H1 (cell line): ENCODE measurements at places on chromosomes 7 and 10.

GRCh38 chr10:23448323-23448722 lies 9.4 kb downstream of the OTUD1 start:
- no peak for DNase-seq
- no peak overlapping the region for H3K27ac ChIP-seq
- no peaks in the 10 kb centered on the region for H3K4me1 ChIP-seq
- no peaks in the 10 kb centered on the region for H3K36me3 ChIP-seq

GRCh38 chr10:91607646-91608403 lies 25.0 kb downstream of the PPP1R3C start:
- H3K4me3 ChIP-seq = no peak overlapping the region
- DNase-seq = peak; percentile 4
- no peaks in the 10 kb centered on the region for H3K4me1 ChIP-seq
- H3K27me3 ChIP-seq = no peaks in the 10 kb centered on the region

GRCh38 chr7:16626388-16626787 lies 19.2 kb downstream of the ANKMY2 start:
- H3K4me1 ChIP-seq = no peaks in the 10 kb centered on the region; the same call in 1 of the 2 replicates
- no peak overlapping the region for H3K4me3 ChIP-seq
- no peaks in the 10 kb centered on the region; the same call in 1 of the 2 replicates for H3K36me3 ChIP-seq
- H3K27ac ChIP-seq = no peak overlapping the region
- no peak for DNase-seq

GRCh38 chr10:70578371-70578947 lies 24.1 kb downstream of the PRF1 start:
- no peak overlapping the region for H3K4me3 ChIP-seq
- no peak overlapping the region for H3K27ac ChIP-seq
- no peaks in the 10 kb centered on the region for H3K4me1 ChIP-seq
- H3K27me3 ChIP-seq = no peaks in the 10 kb centered on the region
- DNase-seq = no peak

DNA sequence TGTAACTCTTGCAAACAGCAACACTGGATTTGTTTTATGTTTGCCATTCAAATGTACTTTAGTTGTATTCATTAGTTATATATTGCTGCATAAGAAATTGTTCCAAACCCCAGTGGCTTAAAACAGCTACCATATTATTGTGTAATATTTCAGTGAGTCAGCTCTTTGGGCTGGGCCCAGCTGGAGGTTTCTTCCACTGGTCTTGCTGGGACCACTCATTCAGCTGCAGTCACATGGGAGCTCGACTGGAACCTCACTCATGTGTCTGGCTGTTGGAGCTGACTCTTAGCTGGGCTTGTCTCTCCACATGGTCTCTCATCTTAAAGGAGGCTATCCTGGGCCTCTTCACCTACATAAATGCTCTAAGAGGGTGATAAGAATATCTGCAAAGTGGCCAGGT lies 23.2 kb upstream of the PIP4K2A start:
- H3K4me1 ChIP-seq = no peaks in the 10 kb centered on the region
- DNase-seq = no peak
- H3K36me3 ChIP-seq = no peaks in the 10 kb centered on the region

DNA sequence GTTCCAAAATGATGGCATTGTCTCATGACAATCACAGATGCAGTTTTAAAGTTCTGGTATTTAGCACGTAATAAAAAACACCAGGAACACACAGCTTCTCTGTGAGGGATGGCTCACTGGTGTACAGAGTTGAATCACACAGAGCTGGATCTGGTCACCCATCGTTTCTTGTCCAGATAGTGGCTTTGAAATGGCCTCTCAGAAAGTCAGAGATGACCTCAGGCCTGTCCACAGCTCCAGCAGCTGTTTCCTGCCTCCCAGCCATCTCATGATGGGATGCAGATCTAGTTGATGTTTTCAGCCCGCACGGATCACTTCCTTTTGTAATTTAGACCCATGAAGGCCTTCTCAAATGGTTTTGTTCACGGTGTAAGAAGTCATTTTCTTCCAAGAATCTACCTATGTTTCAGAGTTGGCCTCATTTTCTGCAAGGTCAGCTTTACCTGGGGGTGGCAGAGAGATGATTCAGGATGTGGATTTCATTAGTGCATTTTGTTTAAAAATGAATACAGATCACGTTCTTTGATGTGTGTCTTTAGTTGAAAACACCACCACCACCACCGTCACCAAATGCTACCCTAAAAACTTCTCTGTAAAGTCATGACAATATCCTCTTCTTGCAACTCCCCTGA lies 166.2 kb downstream of the SNX10 start:
- no peaks in the 10 kb centered on the region for H3K36me3 ChIP-seq
- no peak for DNase-seq
- no peaks in the 10 kb centered on the region for H3K4me1 ChIP-seq
- H3K4me3 ChIP-seq = no peak overlapping the region
- H3K27me3 ChIP-seq = no peaks in the 10 kb centered on the region

DNA sequence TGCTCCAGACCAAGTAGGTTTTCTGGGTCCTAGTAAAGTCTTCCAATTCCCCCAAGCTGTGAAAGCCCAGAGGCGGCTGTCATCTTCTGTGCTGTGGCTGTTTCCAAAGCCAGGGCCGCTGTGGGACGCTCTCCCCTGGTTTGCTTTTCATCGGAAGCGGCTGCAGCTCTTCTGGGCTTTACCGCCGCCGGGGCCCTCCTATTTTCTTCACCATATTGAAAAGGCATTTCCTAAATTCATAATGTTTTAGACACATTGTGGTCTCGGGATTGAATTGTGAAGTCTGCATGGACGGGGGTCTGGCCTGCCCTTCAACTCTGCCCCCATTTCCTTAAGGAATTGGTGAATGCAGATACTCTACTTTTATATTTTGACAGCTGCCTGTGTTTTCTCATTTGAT lies 551.4 kb upstream of the MGMT start:
- no peak overlapping the region for H3K4me3 ChIP-seq
- no peaks in the 10 kb centered on the region for H3K36me3 ChIP-seq
- no peak for DNase-seq
- H3K27me3 ChIP-seq = no peaks in the 10 kb centered on the region
- H3K4me1 ChIP-seq = no peaks in the 10 kb centered on the region

- H3K4me3 ChIP-seq = peak overlapping the region; percentile 34; the same call in 1 of the 2 replicates
- DNase-seq = no peak
- peaks cover 100% of the 10 kb centered on the region for H3K27me3 ChIP-seq
- no peak overlapping the region for H3K27ac ChIP-seq
- no peaks in the 10 kb centered on the region for H3K36me3 ChIP-seq
These were observed 3.8 kb downstream of the NKX2-3 start for GRCh38 chr10:99536338-99537085.

DNA sequence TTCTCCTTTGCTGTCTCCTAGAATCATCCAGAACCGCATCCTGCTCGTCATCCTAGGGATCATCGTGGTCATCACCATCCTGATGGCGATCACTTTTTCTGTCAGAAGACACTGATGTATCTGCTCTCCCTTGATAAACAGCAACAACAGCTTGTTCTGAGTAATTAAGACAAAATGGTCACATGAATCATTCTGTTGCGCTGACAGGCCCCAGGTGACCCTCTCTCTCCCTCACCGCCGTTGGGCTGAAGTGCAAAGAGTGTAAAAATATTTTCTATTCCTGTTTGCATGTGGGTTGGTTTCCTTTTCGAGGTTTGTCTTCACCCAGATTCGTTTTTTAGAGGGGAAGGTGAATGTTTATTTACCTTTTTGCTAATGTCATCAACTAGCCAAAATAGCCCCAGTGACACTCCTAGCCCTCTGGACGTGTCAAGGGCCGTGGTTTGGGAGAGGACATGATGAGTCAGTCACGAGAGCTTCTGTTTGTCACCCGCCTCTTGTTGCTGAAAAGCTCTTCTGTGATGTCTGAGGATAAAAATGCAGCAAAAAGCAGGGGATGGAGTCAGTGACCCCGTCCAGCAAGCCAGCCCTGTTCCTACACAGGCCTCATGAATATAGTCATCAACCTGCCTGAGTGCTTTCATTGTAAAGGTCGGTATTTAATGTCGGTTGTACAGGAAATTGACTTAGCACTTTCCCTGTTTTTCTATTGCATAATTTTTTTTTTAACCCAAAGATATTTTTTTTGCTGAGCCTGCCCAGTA lies 134.6 kb upstream of the TCF7L2 start:
- H3K27ac ChIP-seq = no peak overlapping the region
- no peak for DNase-seq
- no peaks in the 10 kb centered on the region for H3K36me3 ChIP-seq
- H3K4me3 ChIP-seq = no peak overlapping the region
- H3K4me1 ChIP-seq = peaks cover 22% of the 10 kb centered on the region
- no peaks in the 10 kb centered on the region for H3K27me3 ChIP-seq

DNA sequence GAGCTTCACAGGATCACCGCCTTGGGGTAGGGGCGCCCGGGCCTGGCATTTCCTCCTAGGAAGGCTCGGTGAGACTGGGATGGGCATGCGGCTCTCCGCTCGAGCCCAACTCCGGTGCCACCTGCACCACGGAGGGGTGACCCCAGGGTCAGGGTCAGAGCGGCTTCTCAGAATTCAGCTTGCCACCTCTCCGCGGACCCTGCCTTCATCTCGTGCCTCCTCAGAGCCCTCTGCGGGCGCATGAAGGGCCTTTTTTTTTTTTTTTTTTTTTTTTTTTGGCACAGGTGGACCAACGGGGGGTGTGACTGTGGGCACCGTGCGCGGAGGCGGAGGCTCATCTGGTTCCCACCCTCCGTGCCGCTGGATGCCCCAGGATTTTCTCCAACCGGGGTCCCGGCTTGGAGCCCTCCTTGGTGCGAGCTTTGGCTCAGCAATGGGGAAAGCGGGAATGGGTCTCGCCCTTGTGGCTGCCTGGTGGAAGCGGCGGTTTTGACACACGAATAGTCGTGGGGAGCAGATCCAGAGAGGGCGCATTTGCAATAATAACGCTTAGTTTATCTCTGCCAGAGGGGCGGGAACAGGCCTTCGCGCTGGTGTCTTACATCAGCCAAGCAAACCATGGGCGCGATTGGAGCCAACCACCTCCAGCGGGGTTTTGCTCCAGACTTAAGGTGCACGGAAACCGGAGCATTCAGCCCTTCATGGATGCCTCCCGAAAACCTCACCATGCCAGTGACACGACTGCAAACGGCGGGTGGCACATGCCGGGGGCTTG lies 5.0 kb upstream of the TNRC18 start:
- H3K27ac ChIP-seq = no peak overlapping the region
- DNase-seq = no peak
- H3K4me3 ChIP-seq = peak overlapping the region; percentile 64
- peaks cover 64% of the 10 kb centered on the region for H3K27me3 ChIP-seq

- no peaks in the 10 kb centered on the region; the same call in 1 of the 2 replicates for H3K4me1 ChIP-seq
- H3K27ac ChIP-seq = no peak overlapping the region
- H3K27me3 ChIP-seq = no peaks in the 10 kb centered on the region
- DNase-seq = no peak
- H3K36me3 ChIP-seq = no peaks in the 10 kb centered on the region
These were observed 12.6 kb downstream of the UCMA start for GRCh38 chr10:13221572-13221971.

DNA sequence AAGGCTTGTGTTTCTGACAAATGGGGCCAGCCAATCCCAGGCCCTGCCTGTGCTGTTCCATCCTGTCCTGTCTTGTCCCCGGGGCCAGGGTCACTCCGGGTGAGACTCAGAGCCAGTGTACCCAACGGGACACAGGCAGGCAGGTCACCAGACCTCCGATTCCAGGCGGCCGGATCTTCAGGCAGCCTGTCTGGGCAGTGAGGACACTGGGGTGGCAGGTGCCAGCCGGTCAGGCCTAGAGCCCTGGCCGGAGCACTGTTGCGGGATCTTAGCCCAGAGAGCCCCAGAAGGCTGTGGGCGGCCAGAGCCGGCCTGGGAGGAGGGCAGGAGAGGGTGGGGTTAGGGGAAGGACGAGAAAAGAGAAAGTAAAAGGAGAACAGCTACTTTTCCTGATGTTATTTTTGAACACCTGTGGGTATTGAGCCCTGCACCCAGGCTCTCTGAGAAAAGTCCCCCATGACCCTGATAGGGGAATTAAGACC lies 134.3 kb upstream of the TNRC18 start:
- no peaks in the 10 kb centered on the region for H3K36me3 ChIP-seq
- peaks cover 9% of the 10 kb centered on the region for H3K4me1 ChIP-seq
- no peak overlapping the region for H3K4me3 ChIP-seq
- H3K27me3 ChIP-seq = no peaks in the 10 kb centered on the region
- DNase-seq = no peak
- H3K27ac ChIP-seq = no peak overlapping the region

GRCh38 chr7:78311181-78311580 lies 512.6 kb downstream of the PHTF2 start:
- DNase-seq = no peak
- H3K4me1 ChIP-seq = no peaks in the 10 kb centered on the region
- no peaks in the 10 kb centered on the region for H3K27me3 ChIP-seq
- H3K4me3 ChIP-seq = no peak overlapping the region

GRCh38 chr10:124625831-124626238 lies 118.3 kb downstream of the FAM53B start:
- H3K27me3 ChIP-seq = no peaks in the 10 kb centered on the region
- H3K4me1 ChIP-seq = peaks cover 6% of the 10 kb centered on the region
- DNase-seq = no peak
- H3K4me3 ChIP-seq = no peak overlapping the region

GRCh38 chr10:76303682-76304316 lies 872.4 kb downstream of the LRMDA start:
- H3K4me3 ChIP-seq = no peak overlapping the region
- peaks cover 6% of the 10 kb centered on the region for H3K27me3 ChIP-seq
- no peaks in the 10 kb centered on the region for H3K4me1 ChIP-seq
- peak; percentile 41 for DNase-seq

DNA sequence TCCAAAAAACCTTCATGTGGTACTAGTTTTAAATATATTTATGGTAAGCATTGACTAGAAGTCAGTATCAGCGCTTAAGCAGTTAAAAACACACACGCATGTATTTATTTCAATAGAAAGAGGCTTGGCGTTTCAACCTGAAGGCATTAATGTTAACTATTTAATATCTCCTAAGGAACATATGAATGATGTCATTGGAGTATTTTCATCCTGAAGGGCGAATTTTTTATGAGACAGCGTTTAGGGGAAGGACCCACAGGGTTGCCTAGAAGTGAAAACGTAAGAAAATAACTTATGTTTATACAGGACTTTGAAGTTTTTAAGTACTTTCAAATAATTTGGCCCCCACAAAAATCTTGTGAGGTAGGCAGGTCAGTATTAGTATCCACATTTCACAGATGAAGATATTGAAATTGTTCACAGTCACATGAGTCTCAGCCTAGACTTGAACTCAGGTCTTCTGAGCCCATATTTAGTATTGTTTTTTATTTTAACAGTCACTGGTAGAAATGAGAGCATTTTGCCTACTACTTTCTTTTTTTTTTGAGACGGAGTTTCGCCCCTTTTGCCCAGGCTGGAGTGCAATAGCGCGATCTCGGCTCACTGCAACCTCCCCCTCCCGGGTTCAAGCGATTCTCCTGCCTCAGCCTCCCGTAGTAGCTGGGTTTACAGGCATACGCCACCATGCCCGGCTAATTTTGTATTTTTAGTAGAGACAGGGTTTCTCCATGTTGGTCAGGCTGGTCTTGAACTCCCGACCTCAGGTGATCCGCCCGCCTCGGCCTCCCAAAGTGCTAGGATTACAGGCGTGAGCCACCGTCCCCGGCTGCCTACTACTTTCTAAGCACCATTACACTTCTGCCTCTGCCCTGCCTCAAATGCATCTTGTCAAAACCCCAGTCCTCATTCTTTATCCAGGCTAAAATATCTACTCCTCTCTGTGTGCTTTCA lies 1.8 kb downstream of the SLK start:
- no peak overlapping the region for H3K27ac ChIP-seq
- H3K4me1 ChIP-seq = no peaks in the 10 kb centered on the region
- no peak for DNase-seq
- H3K27me3 ChIP-seq = peaks cover 4% of the 10 kb centered on the region
- no peaks in the 10 kb centered on the region for H3K36me3 ChIP-seq
- peak overlapping the region; percentile 86 for H3K4me3 ChIP-seq
